Stimulated activated CD4-positive, alpha-beta T cell treated with anti-CD3 and anti-CD28 coated beads, Interleukin-1b, Interleukin-23, amount 100 ng/mL, for 1 hour (primary cell): ENCODE measurements at places on chromosomes 2 and 18.
A peak's percentile ranks its signal among the peaks of the same experiment; 100 is the strongest.

DNA sequence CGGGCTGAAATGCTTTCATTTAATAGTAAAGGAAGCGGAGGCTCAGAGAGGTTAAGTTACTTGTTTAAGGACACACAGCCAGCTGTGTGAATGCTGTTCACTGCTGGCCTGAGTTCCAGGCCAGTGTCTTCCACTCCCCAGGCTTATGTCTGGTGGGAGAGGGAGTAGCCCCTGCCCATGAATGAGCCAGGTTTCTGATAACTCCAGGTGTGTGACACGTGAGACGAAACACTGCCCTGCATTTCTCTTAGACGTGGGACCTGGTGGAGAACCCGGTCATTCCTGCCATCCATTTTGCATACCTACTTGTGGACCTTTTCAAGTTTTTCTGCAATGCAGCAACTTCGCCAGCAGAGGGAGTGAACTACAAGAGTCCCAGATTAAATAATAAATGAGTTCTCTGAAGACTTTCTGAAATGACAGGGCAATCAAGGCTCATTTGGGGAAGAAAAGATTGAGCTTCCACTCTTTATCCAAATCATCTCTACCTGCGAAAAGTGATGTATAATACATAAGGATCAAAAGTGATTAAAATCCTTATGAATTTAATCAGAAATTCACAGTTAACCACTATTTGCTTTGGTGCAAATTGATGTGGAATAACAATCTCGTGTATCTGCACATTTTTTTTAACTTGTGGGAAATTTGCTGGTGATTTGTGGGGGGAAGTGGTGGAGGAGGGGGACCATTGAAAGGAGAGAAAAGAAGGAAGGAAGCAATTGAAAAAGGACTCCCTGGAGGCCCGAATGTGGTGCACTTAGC, 79.4 kb upstream of the ASB18 start:
- DNase-seq = no peak

- peak; percentile 67 for DNase-seq
Measured at GRCh38 chr2:203706403-203706802, at the start of gene CD28. TSS of gene CD28 (plus strand) at chr2:203706639. CDS start at chr2:203706697, 58 bp downstream.

GRCh38 chr2:120559401-120559800, 176.3 kb upstream of the GLI2 start:
- no peak for DNase-seq

DNA sequence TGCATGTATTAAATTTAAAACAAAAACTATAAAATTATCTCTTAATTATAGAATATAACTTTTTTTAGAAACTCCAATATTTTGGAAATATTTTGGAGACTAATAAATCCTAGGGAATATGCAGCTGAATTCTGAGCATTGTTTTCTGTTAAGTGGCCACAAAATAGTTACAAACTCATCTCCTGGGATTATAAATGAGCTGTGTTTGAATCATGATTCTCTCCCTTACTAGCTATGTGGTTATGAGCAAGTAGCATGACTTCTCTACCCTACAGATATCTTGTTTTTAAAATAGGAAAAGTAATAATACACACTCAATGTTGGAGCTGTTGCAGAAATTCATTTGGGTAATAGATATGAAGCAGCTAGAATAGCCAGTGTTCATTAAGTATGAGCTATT, 137.9 kb upstream of the ITGA4 start:
- DNase-seq = no peak

GRCh38 chr2:207073412-207073800, 92.3 kb downstream of the KLF7 start:
- DNase-seq = no peak

DNA sequence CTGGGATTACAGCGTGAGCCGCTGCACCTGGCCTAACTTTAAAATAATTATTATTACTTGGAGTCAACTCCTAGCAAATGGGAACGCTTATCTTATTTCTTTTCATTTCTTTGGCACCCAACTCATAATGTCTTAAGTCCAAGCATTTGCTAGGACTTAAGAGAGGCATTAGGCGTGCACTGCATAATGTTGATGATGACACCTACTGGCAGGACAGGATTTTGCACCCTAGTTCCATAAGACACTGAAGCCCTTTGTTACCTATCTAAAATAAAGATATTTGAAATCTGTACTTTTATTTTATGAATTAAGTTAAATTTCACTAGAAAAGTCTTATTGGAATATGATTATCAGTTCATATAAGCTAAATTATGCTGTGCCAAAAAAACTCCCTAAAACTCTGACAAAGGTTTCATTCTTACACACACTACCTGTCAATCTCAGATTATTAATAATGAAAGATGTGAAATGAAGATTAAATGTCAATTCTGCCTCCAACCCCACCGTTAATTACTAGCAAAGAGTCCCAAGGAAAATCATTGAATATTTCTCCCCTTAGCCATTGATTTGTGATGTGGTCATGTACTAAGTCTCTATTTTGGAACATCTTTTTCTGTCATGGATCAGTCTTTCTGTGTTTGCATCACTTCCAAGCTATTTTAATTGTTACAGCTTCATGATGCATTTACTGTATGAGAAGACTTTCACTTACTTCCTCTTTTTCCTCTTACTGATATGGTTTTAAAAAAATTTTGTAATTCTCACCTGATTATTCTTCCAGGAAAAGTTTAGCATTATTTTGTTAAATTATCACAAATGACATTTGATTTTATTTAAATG, 12.7 kb upstream of the CDH2 start:
- no peak for DNase-seq

DNA sequence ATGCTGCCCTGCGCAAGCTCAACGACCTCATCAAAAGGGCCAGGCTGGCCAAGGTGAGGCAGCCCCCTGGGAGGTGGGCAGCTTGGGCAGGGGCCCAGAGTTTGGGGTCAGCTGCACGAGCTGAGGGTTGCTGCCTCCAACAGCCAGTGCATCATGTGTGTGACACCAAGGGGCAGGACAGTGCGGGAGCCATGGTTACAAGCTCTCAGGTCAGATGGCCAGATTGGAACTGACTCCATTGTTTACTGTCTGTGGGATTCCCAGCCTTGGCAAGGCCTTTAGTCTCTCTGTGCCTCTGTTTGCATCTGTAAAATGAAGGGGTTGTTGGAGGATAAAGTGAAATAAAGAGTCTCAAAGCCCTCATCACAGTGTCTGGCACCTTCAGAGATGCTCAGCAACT, 26.9 kb downstream of the EHD3 start:
- DNase-seq = no peak

DNA sequence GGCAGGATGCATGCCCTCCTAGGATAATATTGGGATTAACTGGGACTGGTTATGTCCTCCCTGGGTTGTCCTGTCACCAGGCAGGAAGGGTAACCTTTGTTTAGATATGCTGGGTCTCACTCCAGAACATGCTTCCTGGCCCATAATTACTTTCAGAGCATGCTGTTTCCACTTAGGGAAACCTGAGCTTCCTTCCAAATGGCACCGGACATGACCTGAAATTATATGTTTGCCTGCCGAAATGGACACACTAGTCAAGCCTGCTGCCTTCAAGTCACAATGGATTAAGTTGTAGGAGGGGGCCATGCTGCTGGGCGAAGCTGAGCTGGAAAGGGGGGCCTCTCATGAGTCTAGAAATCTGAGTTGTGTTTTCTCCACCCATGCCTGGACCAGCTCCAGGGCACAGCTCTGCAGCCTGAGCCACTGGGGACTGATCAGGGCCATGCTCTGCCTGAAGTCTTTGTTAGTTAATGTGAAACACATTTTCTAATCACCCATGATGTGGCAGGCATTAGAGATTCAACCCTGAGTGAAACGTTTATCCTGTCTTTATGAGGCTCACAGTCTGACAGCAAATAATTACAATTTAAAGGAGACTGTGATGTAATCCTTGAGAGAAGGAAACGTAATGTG, 273.3 kb downstream of the TNS1 start:
- no peak for DNase-seq

- DNase-seq = no peak
Measured at GRCh38 chr2:44652701-44653100, 288.8 kb upstream of the SIX3 start.

GRCh38 chr2:181106789-181107627, 126.6 kb downstream of the UBE2E3 start:
- DNase-seq = no peak

DNA sequence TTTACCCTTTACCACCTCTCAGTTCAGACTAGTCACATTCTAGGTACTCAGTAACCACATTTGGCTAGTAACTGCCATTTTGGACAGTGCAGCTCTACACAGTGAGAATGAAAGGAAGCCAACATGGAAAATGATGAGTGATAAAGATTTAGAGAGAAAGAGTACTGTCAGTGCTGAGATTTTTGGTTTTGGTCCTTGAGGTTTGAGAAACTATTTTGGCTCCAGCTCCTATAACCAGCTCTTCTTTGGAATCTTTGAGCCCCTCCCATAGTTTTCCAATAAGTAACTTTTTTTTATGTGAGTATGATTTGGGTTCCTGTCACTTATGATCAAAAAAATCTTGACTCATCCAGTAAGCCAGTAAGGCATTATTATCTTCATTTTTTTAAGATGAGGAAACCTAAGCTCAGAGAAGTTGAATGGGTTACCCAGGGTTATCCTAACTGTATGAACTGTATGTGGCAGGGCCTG, 173.0 kb downstream of the BABAM2 start:
- DNase-seq = no peak

DNA sequence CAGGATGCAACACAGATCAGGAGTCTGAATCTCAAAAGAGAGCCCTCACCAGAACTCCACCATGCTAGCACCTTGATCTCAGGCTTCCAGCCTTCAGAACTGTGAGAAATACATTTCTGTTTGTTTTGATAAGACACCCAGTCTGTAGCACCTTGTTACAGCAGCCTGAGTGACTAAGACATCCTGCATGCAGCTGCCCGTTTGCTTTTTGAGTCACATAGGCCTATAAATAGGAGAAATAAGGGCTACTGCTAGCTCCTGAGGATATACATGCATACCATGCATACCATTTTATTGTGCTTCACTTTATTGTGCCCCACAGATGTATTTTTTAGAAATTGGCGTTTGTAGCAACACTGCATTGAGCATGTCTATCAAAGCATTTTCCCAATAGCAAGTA, 337.8 kb downstream of the CDH2 start:
- no peak for DNase-seq

DNA sequence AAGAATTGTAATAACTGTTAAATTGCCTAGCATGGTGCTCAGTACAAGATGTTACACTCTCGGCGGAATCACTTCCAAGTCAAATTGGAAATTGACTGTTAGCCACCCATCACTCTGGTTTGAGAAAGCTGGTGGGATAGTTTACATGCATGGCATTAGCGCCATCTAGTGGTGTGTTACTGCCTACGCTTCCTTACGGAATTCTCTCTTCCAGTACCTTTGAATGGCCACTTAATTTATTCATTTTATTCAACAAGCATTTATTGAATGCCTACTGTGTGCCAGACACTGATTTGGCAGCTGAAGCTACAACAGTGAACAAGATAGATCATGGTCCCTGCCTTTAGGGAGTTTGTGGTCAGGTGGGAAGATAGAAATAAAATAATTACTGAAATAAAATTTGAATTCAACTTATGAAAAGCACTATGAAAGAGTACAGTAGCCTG, 171.2 kb downstream of the TMEM247 start:
- peak; percentile 33 for DNase-seq

DNA sequence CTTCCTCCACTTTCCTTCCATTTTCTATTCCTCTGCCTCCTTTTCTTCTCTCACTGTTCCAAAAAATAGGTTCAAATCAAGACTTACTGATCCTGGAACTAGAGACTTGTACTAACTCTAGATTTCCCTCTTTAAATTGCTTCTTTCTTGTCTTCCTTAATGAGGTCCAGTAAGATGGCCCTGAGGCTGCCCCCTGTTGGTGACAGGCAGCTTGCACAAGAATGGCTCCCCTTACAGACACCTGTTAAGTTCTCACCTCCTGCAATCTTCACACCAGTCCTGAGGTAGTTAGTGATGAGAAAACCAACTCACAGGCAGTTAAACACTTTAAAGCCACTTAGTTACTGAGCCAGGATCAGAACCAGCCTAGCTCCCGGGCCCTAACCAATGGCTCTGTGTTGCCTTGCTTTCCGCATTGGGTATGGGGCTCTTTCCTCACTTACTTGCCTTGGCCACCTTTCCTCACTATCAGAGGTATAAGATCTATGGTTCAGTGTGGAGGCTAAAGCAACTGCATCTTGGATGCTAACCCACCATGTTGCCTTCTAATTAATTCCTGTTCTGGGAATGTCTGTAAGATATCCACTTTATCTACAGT, 130.6 kb downstream of the AKAIN1 start:
- DNase-seq = no peak

DNA sequence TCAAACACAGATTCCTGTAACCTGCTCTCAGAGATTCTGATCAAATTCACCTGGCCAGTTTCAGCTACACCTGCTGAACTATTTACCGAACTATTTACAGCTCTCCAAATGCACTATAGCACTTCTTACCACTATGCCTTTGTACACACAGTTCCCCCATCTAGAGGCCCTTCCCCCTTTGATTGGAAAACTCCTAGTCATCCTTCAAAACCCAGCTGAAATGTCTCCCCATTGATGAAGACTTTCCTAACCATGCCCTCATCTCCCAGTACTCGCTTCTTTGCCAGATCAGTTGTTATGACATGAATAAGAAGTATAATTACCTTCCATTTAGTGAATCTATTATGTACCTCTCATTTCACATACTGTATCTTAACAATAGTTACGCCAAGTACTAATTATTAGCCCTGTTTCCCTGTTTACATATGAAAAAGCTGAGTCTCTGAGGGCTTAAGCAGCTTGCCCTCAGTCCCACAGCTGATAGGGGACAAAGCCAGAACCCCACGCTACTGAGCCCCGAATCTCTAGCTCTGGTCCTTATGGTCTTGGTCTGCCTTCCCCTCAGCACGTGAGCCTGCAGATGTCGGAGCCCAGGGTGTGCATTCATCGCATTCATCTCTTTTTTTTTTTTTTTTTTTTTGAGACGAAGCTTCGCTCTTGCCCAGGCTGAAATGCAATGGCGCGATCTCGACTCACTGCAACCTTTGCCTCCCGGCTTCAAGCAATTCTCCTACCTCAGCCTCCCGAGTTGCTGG, 64.7 kb upstream of the ASAP2 start:
- DNase-seq = no peak

GRCh38 chr2:8514274-8514662, 167.6 kb upstream of the ID2 start:
- no peak for DNase-seq

GRCh38 chr2:30717081-30717650, 90.1 kb downstream of the CAPN13 start:
- DNase-seq = no peak

- no peak for DNase-seq
Measured at GRCh38 chr2:11154016-11154922, 998 bp upstream of the SLC66A3 start.

DNA sequence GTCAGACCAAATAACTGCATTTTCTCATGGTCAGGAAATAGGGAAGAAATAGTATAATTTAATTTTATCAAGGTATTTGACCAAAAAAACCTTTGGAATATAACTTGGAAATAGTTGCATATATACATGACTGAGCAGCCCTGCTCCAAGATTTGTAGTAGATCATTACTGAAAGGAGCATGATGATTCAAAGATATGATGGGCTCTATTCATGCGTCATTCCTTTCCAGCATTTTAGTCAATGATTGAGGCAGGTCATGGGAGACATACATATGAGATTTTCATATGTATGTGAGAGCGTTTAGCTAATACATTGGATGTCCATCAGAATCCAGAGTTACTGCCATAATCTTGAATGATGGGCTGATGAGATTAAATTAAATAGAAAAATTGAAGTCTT, 74.5 kb downstream of the CAB39 start:
- DNase-seq = no peak
